ENCODE measurements at places on chromosomes 7 and 10. TPM values are rescaled to one million over a fixed set of nuclear protein-coding genes. Genes with fewer than 3 reads are reported as not detected.

GRCh38 chr10:110613996-110614495 lies 30.1 kb upstream of the RBM20 start:
- DNase-seq, result peak; percentile 40

- no peak for DNase-seq
These were observed 770.2 kb downstream of the GRID1 start for GRCh38 chr10:85596389-85596788.

DNA sequence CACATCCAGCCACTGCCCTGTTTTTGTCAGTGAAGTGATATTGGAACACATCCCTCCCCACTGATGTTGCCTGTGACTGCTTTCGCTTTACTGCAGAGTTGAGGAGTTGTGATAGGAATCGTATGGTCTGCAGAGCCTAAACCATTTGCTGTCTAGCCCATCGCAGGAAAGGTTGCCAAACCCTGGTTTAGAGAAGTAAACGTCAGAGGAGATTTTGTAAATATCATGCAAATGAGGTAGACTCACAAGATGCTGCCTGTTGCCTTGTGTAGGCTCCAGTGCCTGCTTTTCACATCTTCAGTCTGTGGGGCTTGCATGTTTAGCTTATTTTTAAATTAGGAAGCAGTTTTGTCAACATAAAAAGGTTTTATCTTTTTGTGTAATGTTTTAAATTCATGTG lies 107.1 kb downstream of the TRRAP start:
- no peak for DNase-seq

- DNase-seq, result no peak
These were observed 68.9 kb downstream of the DYNC1I1 start for GRCh38 chr7:95840953-95841950.

- peak; percentile 7 for DNase-seq
These were observed 25.5 kb upstream of the KNDC1 start for GRCh38 chr10:133134411-133135115.

- DNase-seq, result peak; percentile 76
These were observed 54.4 kb downstream of the SH3PXD2A start for GRCh38 chr10:103800789-103801540.

- no peak for DNase-seq
These were observed 215.1 kb upstream of the SORCS1 start for GRCh38 chr10:107379601-107380000.

- DNase-seq, result no peak
These were observed 152.5 kb downstream of the AKR1D1 start for GRCh38 chr7:138228769-138229168.

- DNase-seq, result no peak
These were observed 55.4 kb downstream of the MICALL2 start for GRCh38 chr7:1403638-1404459.

DNA sequence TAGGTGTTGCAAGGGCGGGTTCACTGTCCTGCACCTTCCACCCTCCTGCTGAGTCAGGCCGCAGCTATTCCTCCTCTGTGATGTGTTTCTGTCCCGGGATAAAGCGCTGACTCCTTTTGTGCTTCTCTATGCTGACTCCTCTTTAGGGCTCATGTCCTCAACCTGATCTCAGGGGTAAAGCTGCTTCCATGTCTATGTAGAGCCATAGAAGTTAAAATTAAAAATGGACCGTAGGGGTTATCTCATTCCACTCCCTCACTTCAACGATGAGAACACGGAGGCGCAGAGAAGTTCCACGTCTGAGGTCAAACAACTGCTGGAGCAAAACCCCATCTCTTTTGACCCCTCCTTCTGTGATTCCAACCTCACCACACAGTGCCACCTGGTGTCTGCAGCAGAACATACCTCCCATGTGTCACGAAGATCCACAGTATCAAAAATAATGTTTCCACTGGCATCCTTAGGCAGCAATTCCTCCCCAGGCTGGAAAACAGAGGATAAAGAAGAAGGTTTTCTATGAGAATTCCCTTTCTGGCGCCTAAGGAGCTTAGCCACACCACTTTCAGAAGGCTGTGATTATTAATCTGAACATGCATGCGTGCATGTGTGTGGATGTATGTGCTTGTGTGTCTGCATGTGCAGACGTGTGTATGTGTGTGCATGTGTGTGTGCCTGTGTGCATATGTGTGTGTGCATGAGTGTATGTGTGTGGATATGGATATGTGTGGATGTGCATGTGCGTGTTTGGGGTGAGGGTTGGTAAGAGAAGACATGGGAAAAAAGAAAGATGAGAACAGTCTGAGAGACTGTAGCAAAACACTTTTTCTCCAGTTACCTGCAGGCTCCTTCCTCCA lies 81.2 kb upstream of the UCN3 start:
- peak; percentile 78 for DNase-seq

GRCh38 chr10:71770789-71771188 lies 2.5 kb downstream of the VSIR start:
- no peak for DNase-seq

GRCh38 chr10:29057822-29058331 lies 231.0 kb upstream of the LYZL1 start:
- DNase-seq, result no peak

DNA sequence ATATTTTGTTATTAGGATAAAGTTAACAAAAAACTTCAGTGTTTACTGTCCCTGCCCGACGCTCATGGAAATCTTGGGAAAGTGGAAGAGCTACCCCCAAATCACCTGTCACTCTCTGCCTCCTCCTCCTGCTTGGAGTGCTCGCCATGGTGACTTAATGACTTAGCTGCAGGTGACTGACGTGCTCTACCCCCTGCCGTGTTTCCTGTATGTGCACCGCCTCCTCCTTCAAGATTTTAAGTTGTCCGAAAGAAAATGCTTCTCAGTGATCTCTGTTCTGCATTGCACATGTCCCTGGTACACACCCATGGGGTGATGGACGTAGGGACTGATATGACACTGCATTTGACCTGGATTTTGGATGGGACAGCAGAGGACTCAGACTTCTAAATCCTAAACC lies 338.8 kb upstream of the SHH start:
- no peak for DNase-seq

DNA sequence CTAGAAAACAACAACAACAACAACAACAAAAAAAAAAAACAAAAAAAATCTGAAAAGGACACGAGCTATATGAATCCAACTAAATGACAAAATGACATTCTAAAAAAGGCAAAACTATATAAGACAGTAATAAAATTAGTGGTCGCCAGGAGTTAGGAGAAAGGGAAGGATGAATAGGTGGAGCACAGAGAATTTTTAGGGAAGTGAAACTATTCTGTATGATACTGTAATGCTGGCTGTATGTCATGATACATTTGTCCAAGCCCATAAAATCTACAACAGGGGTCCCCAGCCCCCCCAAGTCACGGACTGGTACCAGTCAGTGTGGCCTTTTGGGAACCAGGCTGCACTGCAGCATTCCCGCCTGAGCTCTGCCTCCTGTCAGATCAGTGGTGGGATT lies 2.8 kb upstream of the PUS7 start:
- DNase-seq, result no peak

DNA sequence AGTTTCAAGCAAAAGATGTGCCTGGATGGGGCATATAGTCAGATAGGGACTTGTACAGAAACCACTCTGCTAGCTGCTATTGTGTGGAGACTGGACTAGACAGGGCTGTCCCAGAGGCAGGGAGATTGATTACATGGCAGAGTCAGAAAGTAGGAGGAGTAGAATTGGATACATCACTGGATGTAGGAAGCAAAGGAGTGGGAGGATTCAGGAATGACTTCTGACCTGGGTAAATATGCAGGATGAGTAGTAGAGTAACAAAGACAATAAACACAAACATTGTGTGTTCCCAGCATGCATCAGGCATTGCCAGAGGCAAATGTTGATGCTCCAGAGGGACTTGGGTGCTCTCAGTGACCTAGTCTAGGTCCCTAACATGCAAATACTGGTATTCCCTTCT lies 30.9 kb upstream of the MAT1A start:
- no peak for DNase-seq

The AUTS2 gene
- 4.0 TPM for total RNA-seq

The RPEL1 gene
- not detected for total RNA-seq

The CCDC172 gene
- not detected for total RNA-seq

The GNGT1 gene
- total RNA-seq, result not detected
